RCC 7860 (cell line): ENCODE measurements at places on chromosomes 2 and 18.
A peak's percentile ranks its signal among the peaks of the same experiment; 100 is the strongest.

- DNase-seq, result peak; percentile 82
Observed at GRCh38 chr2:85589982-85590791, 5.4 kb upstream of the RNF181 start.

- no peak for DNase-seq
Observed at GRCh38 chr2:150832686-150833085, 345.2 kb upstream of the RND3 start.

DNA sequence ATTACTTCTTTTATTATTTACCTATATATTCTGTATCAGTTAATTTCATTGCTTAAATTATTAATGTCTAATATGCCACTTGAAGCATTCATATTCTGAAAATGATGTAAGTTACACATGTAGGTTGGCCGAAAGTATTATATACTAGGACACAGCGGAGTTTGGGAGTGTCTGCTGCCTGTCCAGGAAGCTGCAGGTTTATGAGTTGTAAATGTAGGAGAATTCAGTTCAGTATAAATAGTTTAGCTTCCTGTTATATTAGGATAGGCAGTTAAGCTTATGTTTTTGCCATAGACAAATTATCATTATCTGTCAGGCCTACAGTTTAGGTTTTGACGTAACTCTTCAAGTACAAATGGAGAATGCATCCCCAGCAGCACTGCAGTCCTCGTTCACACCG lies 18.9 kb upstream of the ZNF236 start:
- DNase-seq, result no peak

- no peak for DNase-seq
Observed at GRCh38 chr2:36555789-36556188, 42.2 kb downstream of the FEZ2 start.

DNA sequence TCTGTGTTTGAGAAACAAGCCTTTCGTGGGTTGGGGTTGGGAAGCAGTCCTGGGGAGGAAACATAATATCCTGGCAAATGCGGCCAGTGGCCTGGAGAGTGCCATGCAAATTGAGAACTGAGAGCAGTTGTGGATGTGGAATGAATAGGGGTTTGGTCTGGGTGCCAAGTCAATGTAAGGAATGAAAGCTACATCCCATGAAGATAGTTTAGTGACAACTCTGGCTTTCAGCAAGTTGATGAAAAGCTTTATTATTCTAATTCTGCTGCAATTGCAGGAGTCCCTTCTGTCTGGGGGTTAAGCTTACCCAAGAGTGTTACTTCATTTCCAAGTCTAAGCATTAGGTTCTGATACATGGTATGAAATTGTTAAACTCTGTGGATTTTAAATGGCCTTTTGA lies 771.6 kb downstream of the DPP10 start:
- DNase-seq, result no peak

DNA sequence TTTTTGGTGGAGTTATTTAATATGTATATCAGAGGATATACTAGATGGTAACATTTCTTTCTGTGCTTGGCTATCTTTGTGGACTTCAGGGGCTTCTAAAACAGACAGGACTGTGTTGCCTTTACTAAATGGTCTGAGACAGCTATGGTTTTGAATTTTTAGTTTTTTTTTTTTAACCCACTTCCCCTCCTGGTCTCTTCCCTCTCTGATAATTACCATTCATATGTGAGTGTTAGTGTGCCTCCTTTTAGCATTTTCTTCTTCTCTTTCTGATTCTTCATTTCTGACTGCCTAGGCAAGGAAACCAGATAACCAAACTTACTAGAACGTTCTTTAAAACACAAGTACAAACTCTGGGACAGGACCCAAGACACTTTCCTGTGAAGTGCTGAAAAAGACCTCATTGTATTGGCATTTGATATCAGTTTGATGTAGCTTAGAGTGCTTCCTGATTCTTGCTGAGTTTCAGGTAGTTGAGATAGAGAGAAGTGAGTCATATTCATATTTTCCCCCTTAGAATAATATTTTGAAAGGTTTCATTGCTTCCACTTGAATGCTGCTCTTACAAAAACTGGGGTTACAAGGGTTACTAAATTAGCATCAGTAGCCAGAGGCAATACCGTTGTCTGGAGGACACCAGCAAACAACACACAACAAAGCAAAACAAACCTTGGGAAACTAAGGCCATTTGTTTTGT lies 52.7 kb downstream of the SMAD4 start:
- no peak for DNase-seq

DNA sequence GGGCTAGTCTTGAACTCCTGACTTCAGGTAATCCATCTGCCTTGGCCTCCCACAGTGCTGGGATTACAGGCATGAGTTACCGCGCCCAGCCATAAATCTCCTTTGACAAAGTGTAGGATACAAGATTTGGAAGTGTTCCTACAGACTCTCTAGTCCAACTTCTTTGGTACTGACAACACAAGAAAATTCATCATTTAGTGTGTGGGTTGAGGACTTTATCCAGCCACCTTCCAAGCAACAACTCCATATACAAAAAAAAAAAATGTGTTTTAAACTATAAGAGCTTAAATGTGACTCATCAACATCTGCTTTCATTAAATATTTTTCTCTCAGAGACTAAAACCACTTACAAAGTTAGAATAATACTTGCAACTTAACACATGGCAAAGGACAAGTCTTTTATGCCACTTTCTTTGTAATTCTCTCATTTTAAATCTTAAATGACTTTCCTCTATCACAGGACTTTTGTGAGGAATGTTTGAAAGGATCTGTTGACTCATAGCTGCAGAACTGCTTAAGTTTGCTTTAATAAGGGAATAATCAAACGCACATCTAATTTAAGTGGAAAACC lies 46.2 kb upstream of the ITGAV start:
- peak; percentile 56 for DNase-seq

GRCh38 chr2:122238006-122238559 lies 482.6 kb downstream of the TSN start:
- peak; percentile 9 for DNase-seq

DNA sequence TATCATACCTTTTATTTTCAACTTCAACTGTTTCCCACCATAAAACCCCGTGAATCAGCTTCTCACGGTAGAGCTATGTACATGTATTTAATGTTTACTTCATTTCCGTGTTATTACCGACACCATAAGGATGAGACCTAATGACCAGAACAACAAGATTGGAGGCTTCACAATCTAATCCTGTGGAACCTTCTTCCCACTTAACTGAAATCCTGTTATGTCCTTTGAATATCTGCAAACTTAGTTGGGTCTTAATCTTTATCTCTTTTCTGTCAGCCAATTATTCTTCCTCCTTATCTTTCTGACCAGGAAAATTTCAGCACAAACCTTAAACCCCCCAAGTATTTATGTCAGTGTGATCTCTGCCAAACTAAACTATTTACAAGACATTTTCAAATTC lies 214.4 kb downstream of the TMX3 start:
- no peak for DNase-seq

- no peak for DNase-seq
Observed at GRCh38 chr2:97727296-97727695, 13.9 kb downstream of the ZAP70 start.

- peak; percentile 77 for DNase-seq
Observed at GRCh38 chr2:15674637-15675455, 83.2 kb downstream of the DDX1 start.

GRCh38 chr2:153872311-153873051 lies 759 bp downstream of the GALNT13 start:
- no peak for DNase-seq

DNA sequence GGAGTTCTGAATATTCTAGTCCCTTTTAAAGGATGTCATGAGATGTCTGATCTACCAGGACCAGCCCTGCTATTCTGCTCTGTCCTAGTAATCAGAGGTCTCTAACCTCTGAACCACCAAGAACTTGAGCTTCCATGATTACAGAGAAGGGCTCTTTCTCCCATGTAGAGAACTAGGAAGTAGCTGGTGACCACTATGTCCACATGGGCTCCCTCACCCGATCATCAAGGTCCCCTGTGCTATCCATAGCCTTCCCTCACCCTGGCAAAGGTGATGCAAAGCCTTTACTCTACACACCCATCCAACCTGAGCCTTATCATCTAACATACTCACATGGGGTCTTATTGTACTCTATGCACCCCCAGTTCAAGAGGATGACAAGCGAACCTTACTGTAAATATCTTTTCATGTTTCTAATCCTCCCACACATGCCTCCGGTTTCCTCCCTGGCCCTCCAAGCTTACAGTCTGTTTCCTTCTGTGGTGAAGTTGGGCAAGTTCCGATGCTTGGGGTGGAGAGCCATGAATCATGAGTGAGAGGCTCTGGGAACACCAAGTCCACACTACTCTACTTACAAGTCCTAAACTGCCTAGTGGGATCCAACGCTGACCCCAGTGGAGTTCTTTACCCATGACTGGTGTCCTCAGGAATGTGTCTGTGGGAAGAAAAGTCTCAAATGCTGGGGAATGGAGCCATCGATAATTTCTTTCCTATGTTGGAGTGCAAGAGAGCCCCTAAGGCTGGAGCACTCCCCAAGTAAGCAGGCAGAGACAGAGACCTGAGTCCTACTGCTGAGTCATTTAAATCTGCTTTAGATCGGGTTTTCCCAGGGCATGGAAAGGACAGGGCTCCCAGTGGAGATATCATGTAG lies 73.3 kb upstream of the KLF7 start:
- peak; percentile 99 for DNase-seq

DNA sequence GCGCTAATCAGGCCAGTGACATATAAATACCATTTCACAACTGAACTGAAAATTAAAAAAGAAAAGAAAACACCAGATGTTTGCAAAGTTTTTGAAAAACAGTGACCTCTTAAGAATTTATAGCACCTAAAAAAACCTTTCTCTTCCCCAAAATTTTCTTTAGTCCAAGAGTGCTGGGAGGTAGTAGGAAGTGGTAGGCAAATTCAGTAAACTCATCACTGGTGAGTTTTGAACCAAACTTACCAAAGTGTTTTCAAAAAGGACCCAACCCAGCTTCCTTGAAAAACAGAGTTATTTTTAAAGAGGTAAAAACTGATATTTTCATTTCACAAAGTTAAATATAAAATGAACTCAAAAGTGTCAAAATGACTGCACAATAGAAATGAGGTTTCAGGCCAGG lies 90.4 kb downstream of the TMEM247 start:
- DNase-seq, result no peak

DNA sequence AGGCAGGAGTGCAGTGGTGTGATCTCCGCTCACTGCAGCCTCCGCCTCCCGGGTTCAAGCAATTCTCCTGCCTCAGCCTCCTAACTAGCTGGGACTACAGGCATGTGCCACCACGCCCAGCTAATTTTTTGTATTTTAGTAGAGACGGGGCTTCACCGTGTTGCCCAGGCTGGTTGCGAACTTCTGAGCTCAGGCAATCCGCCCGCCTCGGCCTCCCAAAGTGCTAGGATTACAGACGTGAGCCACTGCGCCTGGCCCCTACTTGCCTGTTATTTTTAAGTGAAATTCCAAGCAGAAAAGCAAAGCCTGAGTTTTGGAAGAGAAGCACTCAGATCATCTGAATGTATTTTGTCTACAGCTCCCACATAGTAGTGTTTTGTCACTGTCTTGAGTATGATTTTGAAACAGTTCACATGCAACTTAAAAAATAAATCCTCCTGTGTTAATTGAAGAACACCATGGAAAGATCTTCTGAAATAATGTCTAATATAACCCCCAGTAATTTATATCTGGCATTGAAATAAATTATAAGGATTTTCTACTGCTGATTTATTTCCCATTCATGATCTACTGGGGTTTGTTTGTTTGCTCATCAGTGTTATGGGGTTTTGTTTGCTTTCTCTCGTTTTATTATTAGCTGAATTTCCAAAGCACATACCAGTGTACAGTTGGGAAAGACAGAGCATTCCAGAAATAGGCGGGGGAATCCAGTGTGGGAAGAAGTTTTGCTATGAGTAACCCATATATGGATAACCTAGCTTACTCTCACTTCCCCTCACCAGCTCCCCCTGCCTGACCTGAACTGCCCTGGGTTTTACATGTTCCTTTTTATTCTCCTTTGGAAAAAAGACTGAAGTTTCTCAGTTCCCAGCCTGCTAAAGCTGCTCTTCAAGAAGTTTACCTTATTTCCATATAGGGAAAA lies 80.1 kb upstream of the MAP3K20 start:
- DNase-seq, result peak; percentile 25

DNA sequence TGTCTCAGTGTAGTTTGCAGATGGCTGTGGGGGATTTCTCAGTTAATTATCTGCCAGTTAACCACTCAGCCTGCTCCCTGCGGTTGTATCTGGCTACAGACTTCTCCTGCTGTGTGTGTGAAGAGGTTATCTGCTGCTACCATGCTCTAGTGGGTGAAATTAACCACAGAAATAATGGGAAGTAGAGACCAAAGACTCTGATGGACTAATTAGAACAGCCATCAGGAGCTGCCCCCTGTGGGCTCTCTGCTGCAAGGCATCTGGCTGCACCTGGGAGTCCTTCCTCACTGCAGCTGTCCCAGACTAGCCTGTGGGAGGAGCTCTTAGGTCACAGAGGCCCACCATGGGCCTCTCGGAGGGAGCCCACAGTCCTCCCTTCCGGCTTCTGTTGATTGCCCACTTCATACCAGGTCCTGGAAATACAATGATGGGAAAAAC lies 66.6 kb downstream of the CTIF start:
- peak; percentile 74 for DNase-seq

DNA sequence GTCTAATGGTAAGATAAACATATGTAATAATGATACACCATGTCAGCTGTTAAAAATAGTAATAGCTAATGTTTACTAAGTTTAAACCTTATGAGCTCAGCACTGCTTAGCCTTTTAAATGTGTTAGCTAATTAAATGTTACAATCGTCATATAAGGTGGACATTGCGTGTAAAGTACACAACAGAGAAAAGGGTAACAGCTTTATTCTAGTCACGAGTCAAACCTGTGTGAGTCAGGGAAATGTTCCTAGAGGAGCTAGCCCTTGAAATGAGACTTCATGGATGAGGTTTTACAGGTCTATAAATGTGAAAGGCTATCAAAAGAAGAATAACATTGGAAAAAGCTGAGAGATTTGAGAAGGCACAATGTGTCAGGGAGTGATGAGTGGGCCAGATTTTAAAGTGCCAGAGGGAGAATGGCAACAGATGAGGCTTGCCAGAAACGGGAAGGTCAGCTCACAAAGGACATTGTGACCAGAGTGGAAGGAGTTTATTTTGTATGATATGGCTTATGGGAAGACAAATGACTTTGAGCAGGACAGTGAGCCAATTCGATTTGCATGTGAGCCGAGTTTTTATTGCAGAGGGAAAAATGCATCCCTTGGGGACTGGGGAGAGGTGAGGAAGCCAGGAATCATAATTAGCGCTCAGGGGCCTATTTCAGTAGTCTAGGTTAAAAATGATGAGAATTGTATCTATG lies 276.3 kb downstream of the CTNNA2 start:
- DNase-seq, result no peak

GRCh38 chr2:20507166-20507692 lies 60.4 kb downstream of the RHOB start:
- DNase-seq, result peak; percentile 69

- DNase-seq, result peak; percentile 29
Observed at GRCh38 chr18:22106536-22107292, 62.7 kb upstream of the GATA6 start.

DNA sequence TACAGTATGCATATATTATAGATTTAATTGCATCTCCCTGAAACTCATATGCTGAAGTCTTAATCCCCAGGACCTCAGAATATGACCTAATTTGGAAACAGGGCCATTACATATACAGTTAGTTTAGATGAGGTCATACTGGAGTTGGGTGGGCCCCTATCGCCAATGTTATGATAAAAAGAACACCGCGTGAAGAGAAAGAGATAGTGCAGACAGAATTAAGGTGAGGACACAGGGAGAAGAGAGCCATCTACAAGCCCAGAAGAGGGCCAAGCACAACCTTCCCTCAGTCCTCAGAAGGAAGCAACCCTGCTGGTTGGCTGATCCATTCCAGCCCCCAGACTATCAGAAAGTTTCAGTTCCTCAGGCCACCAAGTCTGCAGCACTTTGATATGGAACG lies 311.9 kb upstream of the RAB6C start:
- no peak for DNase-seq
